ENCODE measurements at places on chromosomes 3 and 15.

DNA sequence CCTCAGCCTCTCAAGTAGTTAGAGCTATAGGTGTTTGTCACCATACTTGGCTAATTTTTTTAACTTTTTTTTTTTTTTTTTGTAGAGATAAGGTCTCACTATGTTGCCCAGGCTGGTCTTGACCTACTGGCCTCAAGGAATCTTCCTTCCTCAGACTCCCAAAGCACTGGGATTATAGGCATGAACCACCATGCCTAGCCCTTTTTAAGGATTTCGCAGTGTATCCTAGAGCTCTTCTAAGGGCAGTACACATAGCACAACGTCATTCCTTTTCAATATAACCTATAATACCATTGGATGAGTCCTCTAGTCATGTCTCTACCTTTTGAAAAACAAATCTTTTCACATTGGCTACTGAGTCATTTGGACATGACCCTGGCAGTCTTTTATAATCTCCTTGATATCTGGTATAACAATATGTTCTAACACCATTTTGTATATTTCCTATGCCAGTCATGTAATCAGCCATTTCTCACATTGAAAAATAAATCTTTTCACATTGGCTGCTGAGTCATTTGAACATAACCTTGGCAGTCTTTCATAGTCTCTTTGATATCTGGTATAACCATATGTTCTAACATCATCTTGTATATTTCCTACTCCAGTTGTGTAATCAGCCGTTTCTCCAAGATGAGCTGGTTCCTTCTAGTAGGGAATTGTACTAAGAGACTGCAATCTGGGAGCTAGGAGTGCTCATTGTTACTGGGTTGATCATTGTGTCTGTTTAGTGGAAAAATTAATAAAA, 944.7 kb downstream of the MCTP2 start:
- DNase-seq = peak; percentile 65

GRCh38 chr15:64991536-64992135, 1.9 kb upstream of the SPG21 start:
- no peak for DNase-seq

DNA sequence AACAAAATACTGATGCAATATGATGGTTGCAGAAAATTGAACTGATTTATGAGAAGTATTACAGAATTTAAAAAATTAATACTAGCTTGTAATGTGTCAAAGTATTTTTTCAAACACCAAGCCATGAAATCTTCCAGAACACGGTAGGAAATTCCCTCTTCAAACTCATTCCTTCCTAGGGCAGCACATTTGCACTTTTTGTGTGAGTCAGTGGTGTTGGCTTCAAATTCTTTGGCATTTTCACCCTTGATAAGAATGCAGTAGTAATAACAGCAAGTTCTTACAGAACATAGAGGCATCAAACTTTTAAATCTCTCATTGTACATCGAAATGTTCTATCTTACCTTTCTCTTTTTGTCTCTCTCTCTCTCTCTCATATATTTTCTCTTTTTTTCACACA, 191.8 kb downstream of the CGGBP1 start:
- DNase-seq = peak; percentile 9

DNA sequence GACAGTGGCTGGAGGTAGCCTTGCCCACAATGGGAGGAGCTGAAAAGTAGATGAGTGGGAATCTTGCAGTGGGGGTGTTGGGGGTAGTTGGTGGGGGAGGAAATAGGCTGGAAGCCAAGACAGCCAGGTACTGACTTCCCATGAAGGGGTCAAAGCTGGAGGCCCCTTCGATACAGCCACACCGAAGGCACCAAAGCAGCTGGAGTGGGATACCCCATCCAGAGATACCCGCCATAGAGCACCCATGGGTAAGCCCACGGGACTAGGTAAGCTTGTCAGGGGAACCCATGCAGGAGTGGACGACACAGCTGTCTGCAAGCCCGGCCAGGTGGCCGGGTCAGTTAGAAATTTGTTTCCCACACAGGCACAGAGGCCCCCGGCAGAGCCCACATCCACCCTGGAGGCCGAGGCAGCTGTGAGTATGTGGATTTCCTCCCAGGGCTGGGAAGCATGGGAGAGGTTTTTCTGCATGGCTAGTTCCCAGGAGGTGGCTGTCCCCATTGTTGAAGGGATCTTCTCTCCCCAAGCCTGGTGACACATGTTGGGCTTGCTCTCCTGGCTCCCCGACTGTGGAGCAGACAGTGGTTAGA, 28.6 kb downstream of the PRR23E start:
- no peak for DNase-seq

GRCh38 chr15:48373821-48374451, 42.7 kb downstream of the DUT start:
- no peak for DNase-seq

DNA sequence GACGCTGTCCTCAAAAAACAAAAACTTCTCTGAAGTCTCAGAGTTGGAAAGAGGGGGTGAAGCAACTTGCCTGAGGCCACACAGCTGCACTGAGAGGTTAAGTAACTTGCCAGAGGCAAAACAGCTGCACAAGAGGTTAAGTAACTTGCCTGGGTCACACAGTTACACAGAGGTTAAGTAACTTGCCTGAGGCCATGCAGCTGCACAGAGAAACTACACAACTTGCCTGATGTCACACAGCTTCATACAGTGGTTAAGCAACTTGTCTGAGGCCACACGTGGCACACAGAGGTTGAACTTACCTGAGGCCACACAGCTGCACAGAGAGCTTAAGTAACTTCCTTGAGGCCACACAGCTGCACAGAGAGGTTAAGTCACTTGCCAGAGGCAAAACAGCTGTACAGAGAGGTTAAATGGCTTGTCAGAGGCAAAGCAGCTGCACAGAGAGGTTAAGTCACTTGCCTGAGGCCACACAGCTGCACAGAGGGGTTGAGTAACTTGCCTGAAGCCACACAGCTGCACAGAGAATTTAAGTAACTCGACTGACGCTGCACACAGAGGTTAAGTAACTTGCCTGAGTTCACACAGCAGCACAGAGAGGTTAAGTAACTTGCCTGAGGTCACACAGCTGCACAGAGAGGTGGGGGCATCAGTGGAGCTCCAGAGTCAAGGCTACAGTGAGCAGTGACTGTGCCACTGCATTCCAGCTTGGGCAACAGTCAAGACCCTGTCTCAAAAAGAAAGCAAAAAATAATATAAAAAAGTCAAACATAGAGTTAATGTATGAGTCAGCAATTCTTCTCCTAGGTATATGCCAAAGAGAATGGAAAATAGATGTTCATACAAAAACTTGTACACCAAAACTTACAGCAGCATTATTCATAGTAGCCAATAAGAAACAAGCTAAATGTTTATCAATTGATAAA, 12.0 kb upstream of the ACAD9 start:
- no peak for DNase-seq

DNA sequence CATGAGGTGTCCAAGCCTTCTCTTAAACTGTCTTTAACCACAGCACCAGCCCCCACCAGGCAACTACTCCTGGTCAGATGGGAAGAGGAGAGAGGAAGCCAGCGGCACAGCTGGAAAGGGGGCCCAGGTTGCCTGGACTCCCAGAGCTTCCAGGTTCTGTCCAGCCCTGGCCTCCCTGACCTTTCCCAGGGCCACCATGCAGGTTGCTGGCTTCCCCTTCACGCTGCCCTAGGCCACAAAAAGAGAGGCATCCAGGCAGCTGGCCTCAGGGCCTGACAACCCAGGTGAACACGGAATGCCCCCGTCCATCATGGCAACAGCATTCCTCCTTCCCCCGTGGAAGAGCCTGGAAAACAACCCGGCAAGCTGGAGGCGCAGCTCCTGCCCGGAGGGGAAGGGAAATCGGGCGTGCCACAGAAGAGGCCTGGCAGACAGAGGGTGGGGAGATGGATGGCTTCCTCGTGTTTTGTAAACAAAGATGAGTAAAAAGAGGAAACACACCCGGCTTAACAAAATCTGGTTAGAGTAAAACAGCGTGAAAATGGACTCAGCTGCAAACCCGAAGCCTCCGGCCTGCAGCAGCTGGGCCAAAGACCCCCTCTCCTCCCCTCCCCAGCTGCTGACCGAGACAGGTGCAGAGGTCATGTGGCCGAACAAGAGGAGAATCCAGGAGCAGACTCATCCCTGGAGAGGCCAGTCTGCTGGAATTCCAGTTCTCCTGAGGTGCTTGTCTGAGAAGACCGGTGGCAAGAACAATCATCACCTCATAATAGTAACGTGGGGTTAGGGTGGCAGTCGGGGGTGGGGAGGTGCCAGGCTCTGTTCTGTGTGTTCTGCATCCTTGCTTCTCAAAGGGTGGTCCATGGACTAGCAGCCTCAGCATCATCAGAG, 15.5 kb downstream of the BMF start:
- no peak for DNase-seq
